ENCODE measurements at places on chromosomes 1 and 21. TPM values are rescaled to one million over a fixed set of nuclear protein-coding genes. Genes with fewer than 3 reads are reported as not detected.

DNA sequence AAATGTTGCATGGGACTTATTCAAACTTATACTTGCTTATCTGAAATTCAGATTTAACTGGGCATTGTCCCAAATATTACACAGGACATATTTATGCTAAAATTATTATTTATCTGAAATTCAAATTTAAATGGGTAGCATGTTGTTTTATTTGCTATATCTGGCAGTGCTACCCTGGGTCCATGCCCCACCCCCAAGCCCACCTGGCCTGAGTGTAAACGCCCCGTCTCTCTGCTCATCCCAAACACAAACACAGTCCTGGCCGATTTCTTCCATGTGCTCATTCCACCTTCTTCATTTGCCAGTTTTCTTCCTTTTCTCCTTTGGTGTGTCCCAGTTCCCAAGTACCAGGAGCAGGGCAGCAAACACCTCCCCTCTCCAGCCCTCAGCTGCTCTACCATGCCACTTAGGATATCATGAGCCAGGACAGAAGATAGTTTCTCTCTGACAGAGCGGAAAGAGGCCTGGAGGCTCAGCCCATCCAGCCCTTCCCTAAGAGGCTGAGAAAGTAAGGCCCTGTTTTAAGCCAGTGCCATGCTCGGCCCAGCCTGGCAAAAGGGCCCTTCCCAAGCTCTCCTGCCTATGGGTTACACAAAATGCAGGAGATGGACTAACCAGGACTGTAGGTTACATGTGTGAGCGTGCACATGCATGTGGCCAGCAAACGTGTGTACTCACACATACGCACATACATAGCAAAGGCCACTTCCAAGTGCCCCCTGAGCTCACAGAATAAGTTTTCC, 69.5 kb downstream of the UBE2T start:
- DNase-seq = no peak

GRCh38 chr1:19315378-19316198, 3.5 kb downstream of the SLC66A1 start:
- no peak for DNase-seq

GRCh38 chr1:84319662-84320061, 18.2 kb downstream of the SAMD13 start:
- no peak for DNase-seq

GRCh38 chr1:223496883-223497282, 103.7 kb downstream of the CCDC185 start:
- no peak for DNase-seq

DNA sequence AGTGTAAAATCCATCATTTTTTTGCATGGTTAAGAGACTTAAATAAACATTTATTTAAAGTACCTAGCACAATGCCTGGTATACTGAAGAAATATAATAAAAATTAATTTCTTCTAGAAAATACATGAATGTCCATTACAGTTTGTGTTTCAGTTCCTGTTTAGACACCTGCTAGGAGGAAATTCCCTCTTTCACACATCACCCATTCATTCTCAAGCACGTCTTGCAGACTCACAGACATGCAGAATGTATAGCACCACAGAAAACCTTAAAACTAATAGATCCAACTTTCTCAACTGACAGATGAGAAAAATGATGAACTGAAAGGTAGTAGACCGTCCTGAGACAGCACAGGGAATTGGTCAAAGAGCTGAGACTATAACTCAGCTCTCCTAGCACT, 172.2 kb upstream of the C8B start:
- DNase-seq = no peak

DNA sequence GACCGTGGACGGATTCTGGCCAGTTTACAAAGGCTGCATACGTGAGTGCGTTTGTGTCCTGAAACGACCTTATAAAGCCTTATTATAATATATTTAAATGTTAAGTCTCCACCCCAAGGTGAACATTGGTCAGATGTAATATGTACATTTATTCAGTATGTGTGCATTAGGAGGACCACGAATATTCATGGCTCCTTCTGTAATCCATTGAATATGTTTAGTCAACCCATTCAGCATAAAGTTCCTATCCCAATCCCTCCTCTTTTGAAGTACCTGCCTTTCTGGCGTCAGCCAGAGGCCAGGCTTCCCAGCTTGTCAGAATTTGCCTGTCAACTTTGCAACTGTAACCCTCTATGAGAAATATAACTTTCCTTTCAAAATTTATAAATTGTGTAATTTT, 10.4 kb upstream of the FLG start:
- no peak for DNase-seq

Gene OLFM3
- total RNA-seq = not detected

Gene APCS
- total RNA-seq = not detected

Gene GNG4
- 0.98 TPM for total RNA-seq

Gene SPATA21
- total RNA-seq = not detected

Gene COL8A2
- total RNA-seq = 0.05 TPM
